GM19239 (cell line): ENCODE measurements at places on chromosomes 6 and 20.

GRCh38 chr6:12613811-12614210 is 102.8 kb upstream of the PHACTR1 start:
- no peak for DNase-seq

- DNase-seq, result no peak
These were observed 1.1 kb downstream of the EIF2S2 start for GRCh38 chr20:34110745-34111641.

DNA sequence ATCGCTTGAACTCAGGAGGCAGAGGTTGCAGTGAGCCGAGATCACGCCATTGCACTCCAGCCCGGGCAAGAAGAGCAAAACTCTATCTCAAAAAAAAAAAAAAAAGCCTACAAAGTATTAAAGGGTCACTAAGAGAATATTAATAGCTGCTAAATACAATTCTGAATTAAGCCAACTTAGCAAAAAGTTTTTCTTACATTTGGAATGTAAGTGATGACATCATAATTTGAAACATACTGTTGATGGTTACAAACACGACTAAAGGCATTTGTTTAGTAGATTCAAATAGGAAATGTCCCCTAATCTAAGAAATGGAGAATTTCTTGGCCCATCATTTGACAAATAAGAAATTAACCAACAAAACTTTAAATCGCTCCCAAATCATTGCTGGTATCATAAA is 282.8 kb downstream of the RNGTT start:
- DNase-seq, result no peak

DNA sequence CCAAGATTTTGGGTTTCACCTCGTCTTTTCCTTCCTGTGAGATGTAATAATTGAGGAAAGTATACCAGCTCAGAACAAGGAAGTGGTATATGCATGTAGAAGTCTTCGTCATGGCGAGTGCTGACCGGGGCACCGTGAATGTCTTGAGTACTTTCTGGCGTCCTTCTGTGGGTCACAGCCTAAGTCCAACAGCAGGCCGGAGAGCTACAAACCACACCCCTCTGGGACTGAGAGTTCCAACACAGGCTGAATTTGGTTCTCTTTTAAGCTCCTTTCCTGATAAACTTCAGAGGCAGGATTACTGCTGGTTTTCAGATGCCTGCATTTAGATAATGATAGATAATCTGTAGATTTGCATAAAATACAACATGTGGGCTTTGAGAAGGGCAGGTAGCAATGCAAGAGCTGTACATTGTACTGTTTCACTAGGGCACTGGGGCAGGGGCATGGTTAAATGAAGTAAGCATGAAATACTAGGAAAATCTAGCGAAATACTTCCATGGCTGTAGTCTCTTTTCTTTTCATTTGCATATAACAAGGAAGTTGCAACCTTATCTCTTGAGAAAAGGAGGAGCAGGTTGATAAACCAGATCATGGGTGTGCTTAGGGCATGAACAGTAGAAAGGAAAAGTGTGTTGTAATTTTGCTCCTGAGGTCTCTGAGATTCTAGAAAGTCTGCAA is at the start of gene ADTRP:
TSS of gene ADTRP (minus strand) at position 156 of the 681 bp plus-strand sequence. CDS start at position 112, 44 bp downstream.
- DNase-seq, result no peak

DNA sequence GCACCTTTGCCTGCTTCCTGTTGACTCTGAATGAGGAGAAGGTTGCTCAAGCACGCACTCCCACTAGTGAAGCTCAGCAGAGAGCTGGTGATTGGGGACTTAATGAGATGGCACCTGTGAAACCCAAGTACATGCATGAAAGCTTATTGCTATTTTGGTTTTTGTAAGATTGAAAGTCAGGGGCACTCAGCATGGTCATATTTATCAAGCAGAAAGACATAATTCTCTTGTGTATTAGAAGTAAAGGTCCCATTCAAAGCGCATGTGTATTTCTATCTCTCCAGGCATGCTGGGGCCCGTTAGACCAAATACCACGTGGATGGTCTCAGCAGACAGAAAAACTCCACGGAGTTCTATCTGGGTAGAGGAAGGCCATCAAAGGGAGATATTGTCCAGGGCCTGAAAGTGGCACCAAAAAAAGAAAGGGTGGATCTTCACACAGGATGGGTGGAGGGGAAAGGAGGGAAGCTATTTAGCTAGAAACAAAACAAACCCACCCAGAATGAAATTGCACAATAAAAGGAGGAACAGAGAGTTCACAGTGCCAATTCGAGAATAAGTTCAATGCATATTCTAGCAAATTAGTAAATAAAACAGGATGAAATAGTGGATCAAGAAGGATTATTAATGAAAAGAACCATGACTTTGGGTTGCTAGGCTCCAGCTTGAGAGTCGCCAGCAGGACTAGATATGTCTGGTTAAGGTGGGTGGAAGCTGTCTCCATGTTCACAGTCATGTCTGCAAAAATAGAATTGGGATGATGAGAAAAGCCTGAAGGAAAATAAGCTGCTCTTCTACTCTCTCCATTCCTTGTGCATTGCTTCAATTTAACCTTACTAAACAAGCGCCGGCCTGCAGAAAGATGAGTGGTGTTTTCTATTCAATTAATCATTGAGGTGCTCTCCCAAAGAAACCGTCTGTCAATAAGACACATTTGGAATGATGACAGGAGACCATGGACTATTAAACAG is 224.9 kb upstream of the DTNBP1 start:
- no peak for DNase-seq

GRCh38 chr6:37638414-37639341 is 59.0 kb downstream of the MDGA1 start:
- DNase-seq, result no peak

GRCh38 chr6:34580707-34581560 is 24.8 kb upstream of the SPDEF start:
- no peak for DNase-seq

DNA sequence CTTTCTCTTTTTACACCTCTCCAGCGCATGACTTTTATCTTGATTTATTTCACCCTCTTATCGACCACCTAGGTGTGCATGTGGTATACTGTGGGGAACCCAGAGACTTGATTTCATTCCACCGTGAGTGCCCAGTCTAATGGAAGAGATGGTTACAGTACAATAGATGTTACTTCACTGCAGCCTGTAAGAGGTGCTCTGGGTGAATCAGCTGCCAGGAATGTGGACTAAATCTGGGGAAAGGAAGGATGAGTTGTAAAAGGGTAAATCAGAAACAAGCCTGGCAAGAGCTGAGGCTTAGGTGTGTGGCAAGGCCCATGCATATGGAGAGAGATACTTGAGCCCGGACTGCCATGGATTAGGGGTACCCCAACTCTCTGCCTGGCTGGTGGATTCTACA is 7.4 kb downstream of the STK35 start:
- DNase-seq, result no peak

- DNase-seq, result peak; percentile 21
These were observed 111.2 kb upstream of the MMS22L start for GRCh38 chr6:97394160-97394748.

- DNase-seq, result no peak
These were observed 1.5 kb upstream of the GFOD1 start for GRCh38 chr6:13488896-13489237.

DNA sequence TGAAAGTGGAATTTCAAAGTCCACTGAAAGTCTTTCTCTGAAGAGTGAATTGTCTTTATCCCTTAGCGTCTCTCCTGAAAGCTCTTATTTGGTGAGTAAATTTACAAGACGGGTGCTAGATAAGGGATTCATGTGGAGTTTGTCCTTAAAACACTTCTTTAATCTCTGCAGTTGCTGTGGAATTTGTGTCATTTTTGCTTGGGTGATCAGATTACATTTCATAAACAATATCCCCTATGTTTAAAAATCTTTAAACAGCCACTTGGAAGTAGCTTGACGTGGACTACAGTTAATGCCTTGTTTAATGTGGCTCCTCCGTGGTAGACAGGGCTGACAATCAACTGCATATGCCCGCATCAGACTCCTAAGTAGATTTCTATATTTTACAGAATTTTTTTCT is 175.4 kb upstream of the ZNF217 start:
- no peak for DNase-seq

DNA sequence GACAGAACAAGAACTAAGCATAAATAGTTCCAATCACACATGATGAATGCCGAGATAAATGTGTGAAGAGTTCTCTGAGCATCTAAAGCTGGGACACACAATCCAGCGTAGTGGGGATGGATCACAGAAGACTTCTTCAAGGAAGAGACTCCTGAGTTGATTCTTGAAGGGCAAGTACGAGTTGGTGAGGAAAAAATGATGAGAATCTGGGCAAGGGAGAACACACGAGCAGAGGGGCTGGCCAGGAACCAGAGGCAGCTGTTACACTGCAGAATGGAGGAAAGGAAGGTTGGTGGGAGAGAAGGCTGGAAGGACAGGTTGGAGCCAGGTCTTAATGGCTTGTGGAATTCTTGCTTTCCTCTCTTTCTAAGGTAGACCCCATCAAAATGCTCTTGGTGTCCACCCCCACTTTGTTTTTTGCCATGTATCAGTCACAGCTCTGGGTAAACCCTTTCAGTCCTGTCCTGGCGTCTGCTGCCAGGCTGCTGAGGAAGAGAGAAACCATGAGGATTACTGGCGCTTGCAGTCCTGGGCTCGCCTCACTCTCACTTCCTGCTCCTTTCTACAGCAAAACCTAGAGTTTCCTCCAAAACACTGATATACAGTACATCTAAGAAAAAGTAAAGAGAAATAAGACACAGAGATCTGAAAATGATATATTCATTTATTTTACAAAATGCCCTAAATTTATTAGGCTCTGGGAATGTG is 127.6 kb upstream of the FAM184A start:
- DNase-seq, result peak; percentile 9

- no peak for DNase-seq
These were observed 11.3 kb downstream of the TFAP2A start for GRCh38 chr6:10403385-10404106.

GRCh38 chr6:135540207-135540840 is 42.8 kb upstream of the AHI1 start:
- no peak for DNase-seq

DNA sequence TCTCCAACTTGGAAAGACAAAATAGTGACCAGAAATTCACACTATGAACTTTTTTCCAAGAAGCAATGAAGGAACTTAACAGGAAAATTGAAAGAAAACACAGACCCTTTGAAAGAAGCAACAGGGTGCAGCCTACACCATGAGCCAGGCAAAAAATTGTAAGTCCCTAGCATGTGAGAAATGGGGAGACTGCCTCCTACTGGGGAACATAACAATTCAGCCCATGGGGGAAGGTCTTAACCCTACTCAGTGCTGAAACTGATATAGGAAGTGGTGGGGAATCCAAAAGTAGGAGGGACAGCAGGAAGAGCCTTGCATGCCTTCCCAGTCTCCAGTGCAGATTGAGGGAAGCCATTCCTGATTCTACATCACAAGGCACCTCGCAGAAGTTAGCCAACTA is 235.1 kb upstream of the UFL1 start:
- no peak for DNase-seq

GRCh38 chr6:4647414-4648365 is 128.5 kb upstream of the CDYL start:
- DNase-seq, result no peak

DNA sequence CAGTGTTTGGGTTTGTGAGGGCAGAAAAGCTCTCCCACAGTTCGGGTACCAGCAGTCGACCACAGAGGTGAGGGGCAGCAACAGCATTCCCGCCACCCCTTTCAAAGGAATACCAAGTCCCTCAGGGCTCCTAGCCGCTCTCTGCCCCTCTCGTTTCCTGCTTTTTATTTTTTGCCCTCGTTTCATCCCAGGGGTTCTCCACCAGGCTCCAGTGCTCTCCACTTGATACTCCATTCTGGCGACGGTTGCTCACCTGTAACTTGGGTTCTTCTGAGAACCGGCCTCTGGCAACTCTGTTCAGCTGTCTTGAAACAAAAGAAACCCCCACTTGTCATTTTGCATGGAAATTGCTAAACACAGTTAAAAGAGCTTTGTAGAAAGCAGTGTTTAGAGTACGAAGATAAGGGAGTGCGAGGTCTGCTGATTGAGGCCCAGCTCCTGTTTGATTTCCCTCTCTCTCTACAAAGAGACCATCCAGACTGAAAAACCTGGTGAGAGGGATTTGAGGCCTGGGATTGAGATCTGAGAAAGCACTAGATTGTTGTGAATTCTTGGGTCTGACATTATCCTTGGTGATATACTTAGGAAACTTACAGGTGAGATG is 28.7 kb downstream of the IGF2R start:
- no peak for DNase-seq

GRCh38 chr6:111663692-111664564 is 58.2 kb upstream of the TRAF3IP2 start:
- DNase-seq, result no peak

- no peak for DNase-seq
These were observed 62.4 kb downstream of the APCDD1L start for GRCh38 chr20:58452667-58453255.

GRCh38 chr6:127031511-127031910 is 87.0 kb upstream of the RSPO3 start:
- DNase-seq, result no peak

DNA sequence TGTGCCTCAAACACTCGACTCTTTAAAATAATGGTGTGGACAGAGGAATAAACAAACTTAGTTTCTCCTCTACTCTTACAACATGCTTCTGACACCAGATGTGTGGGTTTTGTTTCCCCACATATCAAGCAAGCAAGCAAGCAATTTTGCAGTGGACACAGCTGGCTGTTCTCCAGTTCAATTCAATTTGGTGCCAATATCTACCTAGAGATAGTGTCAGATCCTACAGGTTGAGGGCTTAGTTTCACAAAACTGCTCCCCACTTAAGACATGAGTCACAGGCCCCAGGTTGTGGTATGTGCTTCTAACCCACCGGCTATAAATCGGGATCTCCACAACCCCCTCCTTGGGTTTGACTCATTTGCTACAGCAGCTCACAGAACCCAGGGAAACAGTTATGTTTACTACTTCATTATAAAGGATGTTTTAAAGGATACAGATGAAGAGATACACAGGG is 131.4 kb upstream of the TRAF3IP2 start:
- no peak for DNase-seq

DNA sequence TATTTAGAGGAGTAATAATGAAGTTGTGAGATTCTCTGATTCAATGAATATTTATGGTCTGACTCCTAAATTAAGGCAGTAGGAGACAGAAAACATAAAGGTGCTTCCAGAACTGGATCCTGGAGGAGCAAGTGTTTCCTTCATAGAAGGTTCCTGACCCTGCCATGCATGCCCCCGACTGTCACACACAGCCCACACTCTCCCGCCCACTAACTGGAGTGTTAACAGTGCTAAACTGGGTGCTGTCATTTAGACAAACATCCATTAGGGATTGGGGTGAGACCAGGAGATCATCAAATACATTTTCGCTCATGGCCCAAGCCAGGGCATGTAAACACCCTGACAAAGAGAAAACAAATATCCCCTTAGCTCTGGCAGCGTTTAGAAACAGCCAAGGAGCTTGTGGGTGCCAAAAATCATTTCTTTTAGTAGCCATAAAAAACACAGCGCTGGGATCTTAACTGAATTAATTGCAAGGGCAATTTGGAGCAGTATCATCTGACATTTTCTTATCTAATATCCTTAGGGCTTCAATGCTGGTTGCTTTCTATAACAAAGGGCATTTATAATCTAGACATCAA is 46.8 kb downstream of the INSM1 start:
- no peak for DNase-seq

DNA sequence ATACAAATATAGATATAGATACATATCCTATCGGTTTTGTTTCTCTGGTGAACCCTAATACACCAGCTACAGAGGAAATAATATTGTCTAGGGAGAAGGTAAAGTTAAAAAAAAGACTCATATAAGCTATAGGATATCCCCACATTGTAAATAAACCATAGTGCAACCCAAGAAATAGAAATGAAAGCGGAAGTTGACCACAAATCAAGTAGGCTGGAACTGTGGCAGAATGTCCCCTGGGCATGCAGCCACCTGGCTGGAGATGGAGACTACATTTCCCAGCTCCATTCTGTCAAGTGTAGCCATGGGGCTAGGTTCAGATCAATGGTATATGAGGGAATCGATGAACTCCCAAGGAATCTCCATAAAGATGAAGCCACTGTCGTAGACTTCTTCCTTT is 70.1 kb upstream of the RPS6KA2 start:
- no peak for DNase-seq
